Left cardiac atrium (tissue), 4 donors: ENCODE measurements at places on chromosomes 7 and 10. TPM values are rescaled to one million over a fixed set of nuclear protein-coding genes. Genes with fewer than 3 reads are reported as not detected.

- DNase-seq = peak; percentile 56
Observed at GRCh38 chr7:2445898-2446555, 30.2 kb downstream of the GRIFIN start.

DNA sequence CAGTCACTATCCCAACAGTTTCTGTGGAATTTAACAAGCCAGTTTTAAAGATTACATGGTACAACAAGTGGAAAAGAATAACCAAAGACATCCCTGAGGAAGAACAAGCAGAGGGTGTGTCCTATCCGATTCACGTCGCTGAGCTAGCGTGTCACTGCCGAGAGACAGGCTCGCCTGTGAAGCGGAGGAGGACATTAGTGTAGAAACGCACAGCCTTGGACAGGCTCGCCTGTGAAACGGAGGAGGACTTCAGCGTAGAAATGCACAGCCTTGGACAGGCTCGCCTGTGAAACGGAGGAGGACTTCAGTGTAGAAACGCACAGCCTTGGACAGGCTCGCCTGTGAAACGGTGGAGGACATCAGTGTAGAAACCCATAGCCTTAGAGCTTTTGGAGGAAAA lies 52.7 kb upstream of the INPP5A start:
- no peak for DNase-seq

The CCDC3 gene
- total RNA-seq = 8.7 TPM

GRCh38 chr7:47937711-47938573 lies 10.3 kb downstream of the PKD1L1 start:
- no peak for DNase-seq

- no peak for DNase-seq
Observed at GRCh38 chr10:119268871-119269506, 61.6 kb downstream of the GRK5 start.

DNA sequence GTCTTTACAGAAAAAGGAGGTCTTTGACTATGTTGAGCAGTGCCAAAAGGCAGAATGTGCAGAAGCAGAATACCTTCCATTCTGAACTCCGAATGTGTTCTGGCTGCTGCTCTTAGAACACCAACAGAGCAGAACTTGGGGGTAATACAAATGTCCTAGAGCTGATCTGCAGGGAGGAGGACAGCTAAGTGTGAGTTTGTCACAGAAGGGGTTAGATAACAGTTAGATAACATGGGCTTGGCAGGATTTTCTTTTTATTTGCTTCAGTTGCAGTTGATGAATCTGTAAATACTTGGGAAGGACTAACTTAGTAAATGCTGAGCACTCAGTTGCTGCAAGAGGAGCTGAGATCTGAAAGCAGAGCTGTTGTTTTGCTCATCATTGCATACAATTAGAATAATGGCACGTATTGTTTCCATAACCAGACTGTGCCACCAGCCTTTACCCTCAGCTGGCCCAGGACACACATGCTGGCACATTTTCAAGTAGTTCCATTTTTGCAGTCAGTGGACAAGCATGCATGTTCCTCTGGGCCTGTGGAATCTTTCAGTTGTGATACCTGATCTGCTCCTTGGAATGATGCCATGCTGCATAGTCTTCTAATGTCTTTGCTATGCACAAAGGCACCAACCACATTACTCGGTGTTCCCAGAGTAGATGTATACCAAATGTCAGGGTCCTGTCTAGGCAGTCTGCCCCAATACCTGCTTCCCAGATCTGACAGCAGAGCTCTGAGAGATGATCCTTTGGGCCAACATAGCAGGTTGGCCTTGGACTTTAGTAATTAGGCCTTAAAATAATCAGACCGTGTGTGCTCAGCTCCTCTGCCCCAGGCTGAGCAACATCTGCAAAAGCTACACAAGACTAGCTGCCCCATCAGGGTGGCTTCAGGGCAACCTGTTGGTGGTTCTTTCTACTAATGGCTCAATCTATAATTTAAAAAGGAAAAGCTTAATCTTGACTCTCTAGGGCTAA lies 55.7 kb downstream of the GSDME start:
- no peak for DNase-seq

The HOXA3 gene
- total RNA-seq = 0.68 TPM

The ACTL6B gene
- not detected for total RNA-seq

DNA sequence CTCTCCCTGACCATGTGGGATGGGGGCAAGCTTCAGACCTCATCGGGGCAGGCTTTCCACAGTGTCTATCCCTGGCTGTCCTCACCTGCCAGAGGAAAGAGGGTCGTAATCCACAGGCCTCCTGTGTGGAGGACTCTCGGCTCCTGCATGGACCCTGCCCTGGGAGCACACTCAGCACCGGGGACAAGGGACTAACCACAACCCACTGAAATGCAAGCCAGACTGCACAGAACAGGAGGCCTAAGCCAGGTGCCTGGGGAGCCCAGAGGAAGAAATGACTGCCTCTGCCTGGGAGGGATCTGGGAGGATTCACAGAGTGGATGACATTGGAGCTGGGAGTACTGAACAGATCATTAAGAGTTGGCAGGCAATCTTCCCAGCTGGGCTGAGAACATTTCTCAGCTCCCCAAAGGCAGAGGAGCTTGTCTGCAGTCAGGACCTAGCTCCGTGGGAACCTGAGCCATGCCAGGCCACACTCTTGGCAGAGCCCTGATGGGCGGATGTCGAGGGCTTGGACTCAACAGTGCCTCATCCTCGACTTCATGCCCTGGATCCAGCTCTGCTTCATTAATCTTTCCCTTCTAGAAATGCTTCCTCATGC lies 213.4 kb downstream of the USP6NL start:
- DNase-seq = no peak

DNA sequence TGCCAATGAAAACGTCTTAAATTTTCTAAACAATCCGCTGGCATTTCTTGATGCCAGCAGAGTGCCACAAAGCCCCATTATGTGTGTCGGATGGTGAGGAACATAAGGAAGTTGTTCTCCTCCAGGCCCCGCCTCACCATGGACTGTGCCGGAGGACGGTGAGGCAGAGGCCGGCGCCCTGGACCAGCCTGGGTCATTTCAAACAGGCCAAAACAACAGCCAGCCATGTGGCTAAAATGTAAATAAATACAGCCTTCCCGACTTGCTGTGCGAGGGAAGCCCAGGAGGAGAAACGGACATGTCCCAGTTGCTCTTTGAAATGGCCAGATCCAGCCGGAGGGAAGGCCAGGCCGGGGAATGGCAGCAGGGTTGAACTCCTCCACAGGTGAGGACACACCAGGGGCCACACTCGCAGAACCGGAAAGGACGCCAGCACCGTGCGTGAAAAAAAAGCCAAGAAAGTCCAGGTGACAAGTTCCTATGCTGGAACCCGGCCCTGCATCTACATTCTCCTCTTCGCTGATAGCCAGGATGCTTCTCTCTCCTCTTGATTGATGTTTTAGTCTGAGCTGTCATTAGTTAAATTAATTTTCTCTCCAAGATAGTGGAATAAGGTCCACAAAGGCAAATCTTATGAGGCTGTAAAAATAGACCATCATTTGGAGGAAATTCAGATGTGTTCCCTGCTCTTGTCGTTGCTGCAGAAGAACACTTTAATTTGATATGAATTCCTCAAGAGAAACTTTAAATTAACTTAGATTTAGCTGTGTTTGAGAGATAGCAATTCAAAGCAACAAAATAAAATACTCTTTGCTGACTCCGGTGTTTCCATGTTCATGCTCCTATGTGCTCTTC lies 64.6 kb downstream of the EBF3 start:
- peak; percentile 4 for DNase-seq

- no peak for DNase-seq
Observed at GRCh38 chr10:55929291-55929690, 431.8 kb downstream of the ZWINT start.

The HTR7 gene
- 0.31 TPM for total RNA-seq

GRCh38 chr7:67990003-67990402 lies 993.4 kb downstream of the TYW1 start:
- no peak for DNase-seq

GRCh38 chr10:80188713-80189112 lies 16.6 kb downstream of the ANXA11 start:
- DNase-seq = no peak

The SPDYE2 gene
- not detected for total RNA-seq

- DNase-seq = no peak
Observed at GRCh38 chr10:75613685-75614504, 182.5 kb downstream of the LRMDA start.
